Hippocampal formation (tissue), 2 donors: ENCODE measurements at places on chromosomes 7 and 10.

- no peak for DNase-seq
Observed at GRCh38 chr7:106944035-106944665, 79.1 kb downstream of the PIK3CG start.

DNA sequence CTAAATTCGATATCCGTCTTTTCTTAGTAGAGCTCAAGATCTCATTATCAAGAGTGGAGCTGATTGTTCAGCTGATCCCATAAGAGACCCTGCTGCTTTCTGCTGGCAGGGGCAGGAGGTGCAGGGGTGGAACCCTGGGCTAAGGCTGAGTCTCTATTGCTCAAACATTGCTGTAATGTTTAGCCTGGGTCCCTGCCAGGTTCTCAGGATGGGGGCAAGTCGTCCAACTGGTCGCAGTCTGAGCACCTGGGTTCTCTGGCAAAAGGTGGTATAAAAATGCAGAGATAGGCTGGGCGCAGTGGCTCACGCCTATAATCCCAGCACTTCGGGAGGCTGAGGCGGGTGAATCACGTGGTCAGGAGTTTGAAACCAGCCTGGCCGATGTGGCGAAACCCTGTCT is 62.0 kb upstream of the NRBF2 start:
- DNase-seq: no peak

GRCh38 chr7:22008087-22008486 is 62.4 kb upstream of the CDCA7L start:
- DNase-seq: no peak

DNA sequence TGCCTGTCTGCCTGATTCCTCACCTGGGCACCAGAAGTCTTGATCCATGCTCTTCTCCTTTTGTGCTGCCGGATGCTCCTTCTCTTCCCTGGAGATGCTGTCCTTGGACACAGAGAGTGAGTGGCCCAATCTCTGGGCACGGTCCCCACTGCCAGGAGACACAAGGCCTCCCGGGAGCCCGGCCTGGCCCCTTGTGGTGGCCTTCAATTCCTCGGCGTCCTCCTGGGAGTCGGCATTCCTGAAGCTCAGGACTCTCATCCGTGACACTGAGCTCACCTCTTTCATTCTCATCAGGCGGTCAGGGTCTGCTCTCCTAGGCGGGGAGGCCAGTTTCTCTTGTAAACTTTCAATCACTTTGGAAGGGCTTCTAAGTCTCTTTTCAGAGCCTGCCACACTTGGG is 33.3 kb downstream of the JCAD start:
- DNase-seq: no peak

GRCh38 chr7:93838966-93839365 is 51.6 kb downstream of the TFPI2 start:
- no peak for DNase-seq

DNA sequence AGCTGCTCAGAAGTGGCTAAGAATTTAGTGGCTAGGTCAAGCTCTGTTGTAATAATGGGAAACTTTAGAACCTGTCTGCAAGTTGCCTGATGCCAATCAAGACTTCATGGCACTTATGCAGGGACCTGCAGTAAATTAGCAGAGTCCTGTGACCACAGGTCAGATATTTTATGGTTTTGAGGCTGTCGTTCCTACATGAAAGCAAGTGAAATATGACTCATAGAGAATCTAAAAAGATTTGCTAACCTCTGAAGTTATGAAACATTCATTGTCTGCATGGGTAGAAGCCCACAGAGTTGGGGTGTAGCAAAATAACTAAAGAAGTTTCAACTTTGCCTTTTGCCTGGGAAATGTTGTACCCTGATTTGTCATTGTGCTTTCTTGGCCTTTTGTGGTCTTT is 32.3 kb downstream of the SLC39A12 start:
- no peak for DNase-seq

GRCh38 chr10:113442336-113442735 is 110.5 kb upstream of the HABP2 start:
- no peak for DNase-seq

- no peak for DNase-seq
Observed at GRCh38 chr7:33578881-33579672, 326.3 kb upstream of the BMPER start.

DNA sequence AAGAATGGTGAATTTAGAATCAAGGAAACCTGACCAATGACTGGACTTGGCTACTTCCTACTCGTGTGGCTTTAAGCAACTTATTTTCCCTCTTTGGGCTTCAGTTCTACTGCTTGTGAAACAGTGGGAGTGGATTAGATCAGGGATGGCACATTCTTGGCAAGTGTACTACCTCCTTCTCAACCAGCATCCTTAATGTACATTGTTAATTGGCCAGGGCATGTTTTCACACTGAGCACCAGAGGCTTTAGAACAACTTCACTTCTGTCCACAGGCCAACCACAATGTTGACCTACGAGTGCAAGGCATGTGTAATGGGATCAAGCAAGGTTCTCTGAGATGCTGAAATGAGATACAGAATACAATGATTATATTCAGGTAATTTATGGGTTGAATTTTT is 315.3 kb downstream of the ADRA2A start:
- DNase-seq: no peak

- DNase-seq: no peak
Observed at GRCh38 chr10:121899727-121900126, 28.1 kb downstream of the ATE1 start.

- DNase-seq: no peak
Observed at GRCh38 chr7:138608275-138608674, 92.9 kb downstream of the SVOPL start.

DNA sequence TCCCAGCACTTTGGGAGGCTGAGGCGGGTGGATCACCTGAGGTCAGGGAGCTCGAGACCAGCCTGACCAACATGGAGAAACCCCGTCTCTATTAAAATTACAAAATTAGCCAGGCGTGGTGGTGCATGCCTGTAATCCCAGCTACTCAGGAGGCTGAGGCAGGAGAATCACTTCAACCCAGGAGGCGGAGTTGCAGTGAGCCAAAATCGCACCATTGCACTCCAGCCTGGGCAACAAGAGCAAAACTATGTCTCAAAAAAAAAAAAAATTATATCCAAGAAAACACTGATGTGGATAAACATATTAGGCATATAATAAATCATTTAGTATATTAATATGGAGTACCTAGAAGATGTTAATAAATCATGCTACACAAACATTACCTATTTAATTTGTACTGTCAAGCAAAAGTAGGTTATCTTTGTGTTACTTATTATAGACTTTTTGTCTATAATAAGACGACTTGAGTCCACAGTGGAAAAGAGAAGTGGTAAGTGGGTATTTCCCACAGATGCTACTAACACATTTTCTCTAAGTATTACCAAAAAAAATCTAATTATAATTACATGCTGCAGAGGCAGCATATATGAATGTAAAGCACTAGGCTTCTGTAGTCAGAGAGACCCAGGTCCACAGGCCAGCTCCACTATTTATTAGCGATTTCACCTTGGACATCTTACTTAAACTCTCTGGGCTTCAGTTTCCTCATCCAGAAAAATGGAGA is 34.5 kb downstream of the DNMBP start:
- DNase-seq: no peak

- DNase-seq: peak; percentile 41
Observed at GRCh38 chr7:134750083-134751062, 29.1 kb upstream of the CALD1 start.

DNA sequence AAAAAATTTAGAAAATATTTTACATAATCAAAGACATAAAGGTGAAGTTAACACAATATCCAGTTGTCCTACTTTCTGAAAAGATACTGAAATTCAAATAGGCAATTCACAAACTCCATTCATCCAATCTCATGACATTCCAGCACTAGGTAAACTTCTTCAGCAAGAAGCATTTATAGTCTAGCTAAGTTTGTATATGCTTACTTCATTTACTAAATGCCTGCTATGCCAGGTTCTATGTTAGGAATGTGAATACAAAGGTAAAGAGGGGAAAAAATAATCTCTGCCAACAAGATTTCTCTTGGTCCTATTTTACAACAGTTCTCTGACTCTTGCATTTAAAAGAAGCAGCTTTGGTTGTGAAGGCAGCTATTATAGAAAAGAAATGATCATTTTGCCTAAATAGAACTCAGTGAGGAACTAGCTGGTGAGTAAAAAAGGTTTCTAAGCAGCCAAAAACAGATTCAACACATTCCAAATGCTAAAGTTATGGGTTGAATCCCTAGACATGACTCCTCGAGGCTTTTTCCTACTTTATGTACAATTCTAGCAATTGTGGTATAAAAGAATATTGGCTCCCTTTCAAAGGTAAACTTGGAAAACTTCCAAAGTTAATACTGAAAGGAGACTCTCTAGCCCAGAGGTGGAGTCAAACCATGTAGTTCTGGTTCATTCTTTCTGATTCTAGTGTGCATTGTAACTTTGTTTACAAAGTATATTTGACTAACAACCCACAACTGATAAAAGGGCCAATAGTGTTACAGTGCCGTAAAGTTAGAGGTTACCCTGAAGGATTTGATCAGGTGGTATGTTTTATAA is 30.9 kb upstream of the KLHL7 start:
- no peak for DNase-seq

- DNase-seq: peak; percentile 76
Observed at GRCh38 chr7:149126662-149127266, 640 bp upstream of the ZNF425 start.

DNA sequence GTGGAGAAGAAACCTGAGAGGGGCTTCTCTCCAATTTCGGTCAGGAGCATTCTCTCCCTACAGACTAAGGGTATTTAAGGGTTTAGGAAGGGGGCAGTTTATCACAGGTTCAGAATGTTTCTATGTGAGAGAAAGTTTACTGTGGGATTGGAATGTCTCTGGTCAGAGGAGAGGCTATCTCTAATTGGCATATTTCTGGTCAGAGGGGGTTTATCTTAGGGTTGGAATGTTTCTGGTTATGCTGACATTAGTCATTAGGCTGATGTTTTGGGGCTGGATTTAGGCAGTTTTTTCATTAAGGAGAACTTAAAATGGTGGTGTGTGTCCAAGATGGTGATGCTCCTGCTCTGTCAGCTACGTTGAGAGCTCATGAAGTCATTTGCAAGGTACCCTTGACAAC is 758.0 kb downstream of the TYW1 start:
- DNase-seq: no peak

GRCh38 chr10:4543938-4544533 is 282.0 kb upstream of the AKR1E2 start:
- DNase-seq: no peak

GRCh38 chr7:30173058-30173897 is 38.5 kb downstream of the MTURN start:
- peak; percentile 87 for DNase-seq

DNA sequence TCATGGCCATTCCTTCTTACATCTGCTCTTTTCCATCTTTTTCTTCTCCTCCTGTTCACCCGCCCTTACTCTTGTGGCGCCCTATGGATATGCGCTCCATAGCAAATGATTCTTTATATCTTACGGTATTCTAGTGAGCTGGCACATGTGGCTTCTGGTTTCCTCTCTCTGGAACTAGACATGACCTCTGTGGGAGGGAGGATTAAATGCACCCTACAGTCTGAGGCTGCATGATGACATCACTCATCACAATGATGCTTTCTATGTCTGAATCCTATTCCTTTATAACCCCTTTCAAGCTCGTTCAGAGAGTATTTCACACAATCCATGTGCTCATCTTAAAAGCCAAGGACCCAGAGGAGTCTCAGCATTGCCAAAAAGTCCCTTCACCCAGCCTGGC is 153.3 kb downstream of the EGFR start:
- no peak for DNase-seq

DNA sequence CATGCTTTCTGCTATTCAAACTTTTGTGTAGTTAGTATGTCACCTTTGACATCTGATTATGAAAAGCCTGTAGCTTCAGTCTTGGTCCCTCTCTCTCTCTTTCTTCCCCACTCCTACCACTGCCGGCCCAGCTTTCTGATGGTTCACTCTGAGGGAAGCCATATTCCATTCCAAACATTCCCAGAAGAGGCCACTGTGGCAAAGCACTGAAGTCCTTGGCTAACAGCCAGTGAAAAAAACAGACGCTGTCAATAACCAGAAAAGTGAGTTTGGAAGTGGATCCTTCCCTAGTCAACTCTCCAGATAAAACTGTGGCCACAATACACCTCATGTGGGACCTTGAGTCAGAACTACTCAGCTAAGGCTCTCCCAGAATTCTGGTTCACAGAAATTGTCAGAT is 950.7 kb upstream of the PHF14 start:
- peak; percentile 31 for DNase-seq

GRCh38 chr10:77901743-77902142 is 24.8 kb downstream of the DLG5 start:
- DNase-seq: no peak

GRCh38 chr10:114755537-114755936 is 66.0 kb upstream of the FHIP2A start:
- no peak for DNase-seq

GRCh38 chr7:116242759-116243158 is 32.4 kb downstream of the TES start:
- DNase-seq: no peak

GRCh38 chr10:45008524-45009161 is 7.9 kb downstream of the ZNF22 start:
- DNase-seq: peak; percentile 91

DNA sequence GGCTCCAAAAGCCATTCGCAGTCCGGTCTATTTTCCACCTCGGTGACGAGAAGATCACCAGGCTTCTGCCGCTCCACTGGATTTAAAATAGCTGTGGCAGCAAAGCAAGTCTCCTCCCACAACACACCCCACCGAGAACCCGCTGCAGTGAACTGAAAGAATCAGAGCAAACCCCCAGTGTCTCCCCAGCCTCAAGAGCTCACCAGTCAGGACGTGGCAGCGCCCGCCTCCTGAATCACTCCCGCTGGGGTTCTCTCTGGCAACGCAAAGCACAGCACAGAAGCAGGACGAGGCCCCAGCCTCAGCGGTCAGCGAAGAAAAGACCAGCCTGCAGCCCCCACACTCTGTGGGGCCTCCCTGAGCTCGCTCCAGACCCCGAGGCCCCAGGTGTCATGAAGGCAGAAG is 126.1 kb upstream of the PPP2R2D start:
- DNase-seq: no peak

- DNase-seq: no peak
Observed at GRCh38 chr10:22934726-22935125, 6.9 kb downstream of the ARMC3 start.

GRCh38 chr7:96187735-96188134 is 134.2 kb downstream of the SLC25A13 start:
- no peak for DNase-seq

DNA sequence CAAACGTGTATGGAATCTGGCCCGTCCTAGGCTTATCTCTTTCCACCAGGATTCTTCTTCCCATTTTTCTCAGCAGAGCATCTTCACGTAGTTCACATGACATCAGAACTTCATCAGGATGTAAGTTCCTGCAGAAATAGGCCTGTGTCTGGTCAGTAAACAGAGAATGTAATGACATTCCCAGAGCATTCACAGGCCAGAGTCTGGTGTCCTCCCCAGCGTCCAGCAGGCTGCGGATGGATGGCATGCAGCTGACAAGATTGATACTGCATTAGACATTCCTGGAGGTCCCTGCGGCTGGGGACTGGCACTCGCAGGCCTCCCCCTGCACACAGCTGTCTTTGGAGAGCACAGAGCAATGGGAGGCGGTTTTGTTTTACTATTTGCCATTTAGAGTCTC is 28.7 kb downstream of the MGMT start:
- no peak for DNase-seq

- no peak for DNase-seq
Observed at GRCh38 chr10:13302821-13303555, 3.1 kb upstream of the PHYH start.
